GM12864 (cell line): ENCODE measurements at places on chromosomes 11 and 22.

DNA sequence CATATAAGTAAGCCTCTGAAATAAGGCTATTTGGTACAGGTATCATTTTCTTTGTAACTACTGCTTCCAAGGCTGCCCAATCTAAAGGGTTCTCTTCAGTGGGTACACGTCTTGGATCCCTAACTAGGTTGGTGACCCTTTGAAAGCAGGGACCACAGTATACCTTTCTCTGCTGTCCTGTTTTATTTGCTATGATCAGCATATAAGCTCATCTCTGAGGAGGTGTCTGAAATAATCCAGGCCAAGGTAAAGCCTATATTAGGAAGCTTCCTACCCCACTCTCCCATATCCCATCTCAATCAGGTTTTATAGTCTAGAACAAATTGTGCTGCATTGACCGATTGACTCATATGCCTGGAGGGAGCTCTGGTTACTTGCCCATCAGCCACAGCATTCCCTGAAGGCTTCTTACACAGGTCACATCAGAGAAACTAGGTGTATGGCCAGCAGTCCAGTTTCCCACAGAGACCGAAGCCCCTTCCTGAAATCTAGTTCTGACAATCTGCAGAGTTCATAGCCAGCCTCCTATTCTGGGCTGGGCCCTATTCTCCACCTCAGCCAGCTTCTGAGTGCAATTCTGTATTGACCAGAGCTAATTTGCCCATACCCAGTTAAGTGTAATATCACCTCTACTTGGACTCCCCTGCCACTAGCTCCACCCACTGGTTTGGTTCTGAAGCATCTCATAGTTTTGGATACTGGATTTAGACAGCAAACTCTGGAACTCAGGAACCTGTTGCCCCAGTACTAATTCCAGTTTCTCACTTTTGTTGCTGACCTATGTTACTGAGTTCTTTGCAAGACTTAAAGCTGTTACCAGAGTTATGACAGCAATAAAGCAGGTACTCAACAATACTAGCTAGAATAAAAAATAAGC, 62.1 kb upstream of the ARHGAP20 start:
- no peak for DNase-seq

DNA sequence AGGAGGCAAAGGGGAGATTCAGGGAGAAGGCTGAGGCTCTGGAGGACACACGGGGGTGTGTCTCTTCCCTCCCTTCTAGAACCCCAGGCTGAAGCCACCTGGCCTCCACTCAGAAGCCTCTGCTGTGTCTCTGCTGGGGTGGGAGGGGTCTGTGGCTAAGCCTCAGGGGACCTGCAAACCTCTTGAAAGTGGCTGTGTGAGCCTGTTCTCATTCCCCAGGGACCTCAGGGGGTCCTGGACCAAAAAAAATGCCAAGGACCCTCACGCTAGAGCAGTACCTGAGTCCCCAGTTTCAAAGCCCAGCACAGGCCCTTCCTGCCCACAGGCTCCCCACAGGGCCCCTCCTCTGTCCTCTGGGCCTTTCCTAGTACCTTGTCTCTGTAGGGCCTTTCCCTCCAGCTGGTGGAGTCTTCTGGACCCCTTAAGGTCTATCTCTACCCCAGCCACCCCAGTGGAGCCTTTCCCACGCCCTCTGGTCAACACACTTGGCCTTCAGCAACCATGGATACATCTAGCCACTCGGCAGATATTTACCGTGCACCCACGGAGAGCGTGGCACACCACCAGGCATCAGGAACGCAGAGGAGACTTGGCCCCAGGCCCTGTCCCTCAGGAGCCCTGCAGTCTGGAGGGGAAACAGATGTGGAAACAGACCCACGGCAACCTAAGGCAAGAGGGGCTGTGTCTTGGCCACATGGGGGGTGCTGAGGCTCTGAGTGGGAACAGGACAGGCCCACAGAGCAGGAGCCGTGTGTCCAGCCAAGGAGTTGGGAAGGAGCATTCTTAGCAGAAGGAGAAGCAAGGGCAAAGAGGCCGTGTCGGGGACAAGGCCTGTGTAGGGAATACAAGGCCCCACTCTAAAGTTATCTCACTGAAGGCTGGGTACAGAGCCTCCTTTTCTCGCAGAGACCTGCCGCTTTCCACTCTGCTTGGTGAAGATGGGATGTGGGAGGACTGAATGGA, 18.5 kb downstream of the PLA2G6 start:
- DNase-seq, result no peak

DNA sequence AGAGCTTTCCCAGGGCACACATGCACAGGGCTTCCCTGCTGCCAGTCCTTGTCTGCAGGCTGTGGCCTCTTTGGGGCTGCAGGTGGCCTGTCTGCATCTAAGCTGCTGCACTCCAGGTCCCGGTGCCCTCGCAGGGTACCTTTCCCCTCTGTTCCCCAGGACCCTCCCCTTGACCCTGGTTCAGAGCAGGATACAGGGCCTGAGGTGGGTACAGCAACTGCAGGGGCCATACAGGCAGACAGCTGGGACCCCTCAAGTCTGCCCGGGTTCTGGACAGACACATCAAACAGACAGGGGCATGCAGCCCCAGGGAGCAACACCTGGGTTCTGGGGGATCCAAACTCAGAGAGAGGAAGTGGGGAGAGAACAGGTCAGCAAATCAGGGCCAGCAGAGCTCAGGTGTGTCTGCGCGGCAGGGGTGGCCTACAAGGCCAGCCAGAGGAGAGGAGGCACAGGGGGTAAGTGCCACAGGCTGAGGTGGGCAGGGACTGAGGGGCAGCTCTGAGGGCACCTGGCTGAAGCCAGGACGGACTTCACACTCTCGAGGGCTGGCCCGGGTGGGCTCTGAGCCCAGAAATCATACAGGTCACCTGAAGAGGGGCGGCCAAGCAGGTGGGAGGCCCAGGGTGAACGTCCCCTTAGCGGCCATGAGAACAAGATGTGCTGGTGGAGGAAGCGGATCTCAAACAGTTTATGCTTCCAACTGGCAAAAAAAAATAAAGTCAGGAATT, 29.9 kb upstream of the COMT start:
- DNase-seq, result no peak

DNA sequence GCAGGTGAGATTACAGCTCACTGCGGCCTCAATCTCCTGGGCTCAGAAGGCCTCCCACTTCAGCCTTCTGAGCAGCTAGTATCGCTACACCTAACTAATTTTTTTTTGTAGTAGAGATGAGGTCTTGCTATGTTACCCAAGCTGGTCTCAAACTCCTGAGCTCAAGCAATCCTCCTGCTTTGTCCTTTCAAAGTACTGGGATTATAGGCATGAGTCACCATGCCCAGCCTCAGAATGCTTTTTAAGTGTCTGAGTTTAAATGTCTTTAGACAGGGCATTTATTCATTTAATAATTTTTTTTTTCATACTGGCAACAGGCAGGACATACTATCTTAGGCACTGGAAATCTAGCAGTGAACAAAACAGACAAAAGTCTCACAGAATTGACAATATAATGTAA, 27.7 kb downstream of the LRP4 start:
- no peak for DNase-seq

DNA sequence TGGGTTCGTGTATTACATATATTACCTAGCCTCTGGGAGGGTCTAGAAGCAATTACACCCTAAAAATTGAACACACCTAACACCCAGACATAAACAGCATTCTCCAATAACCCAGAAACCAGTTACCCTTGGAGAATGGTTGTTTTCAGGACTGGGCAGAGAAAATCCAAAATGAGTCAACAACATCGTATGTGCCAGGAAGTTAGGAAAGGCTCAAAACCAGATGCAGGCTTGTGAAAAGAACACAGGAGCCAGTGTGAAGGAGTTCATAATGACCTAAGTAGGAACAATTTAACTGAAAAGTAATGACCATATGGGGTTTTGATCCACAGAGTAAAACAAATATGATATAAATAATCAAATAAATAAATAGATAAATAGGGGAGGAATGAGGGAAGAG, 5.1 kb upstream of the CLPB start:
- DNase-seq, result no peak

GRCh38 chr11:84035645-84036044, 749.5 kb upstream of the CCDC90B start:
- no peak for DNase-seq

DNA sequence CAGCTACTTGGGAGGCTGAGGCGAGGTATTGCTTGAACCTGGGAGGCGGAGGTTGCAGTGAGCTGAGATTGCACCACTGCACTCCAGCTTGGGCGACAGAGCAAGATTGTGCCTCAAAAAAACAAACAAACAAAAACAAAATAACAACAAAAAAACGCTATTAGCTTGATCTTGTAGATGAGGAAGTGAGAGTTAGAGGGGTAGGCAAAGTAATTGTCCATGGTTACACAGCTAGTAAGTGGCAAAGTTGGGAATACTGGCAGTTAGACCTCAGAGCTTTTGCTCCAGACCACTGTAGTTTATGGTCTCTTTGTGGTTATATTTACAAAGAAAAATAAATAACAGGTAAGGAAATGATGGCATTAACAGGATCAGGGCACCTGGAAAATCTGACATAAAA, 15.1 kb downstream of the LDHC start:
- no peak for DNase-seq

DNA sequence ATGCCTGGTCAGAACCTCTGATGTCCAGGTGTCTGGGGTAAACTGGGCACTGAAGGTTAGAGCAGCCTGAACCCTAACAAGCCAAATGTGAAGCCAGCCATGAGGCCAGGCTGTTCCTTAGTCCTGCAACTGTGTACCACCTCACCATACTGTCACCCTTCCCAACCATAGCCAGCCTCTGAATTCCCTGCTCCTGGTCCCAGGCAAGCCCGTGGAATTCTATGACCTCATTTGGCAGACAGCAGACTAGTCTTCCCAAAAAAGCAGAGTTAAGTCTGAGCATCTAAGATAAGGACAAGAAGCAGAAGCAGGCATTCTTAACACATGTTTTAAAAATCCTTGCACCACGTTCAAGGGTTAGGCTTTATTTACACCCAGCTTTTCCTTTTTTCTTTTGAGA, 134.8 kb downstream of the C11orf58 start:
- DNase-seq, result no peak

GRCh38 chr11:62513626-62514025, 33.0 kb downstream of the AHNAK start:
- DNase-seq, result no peak

DNA sequence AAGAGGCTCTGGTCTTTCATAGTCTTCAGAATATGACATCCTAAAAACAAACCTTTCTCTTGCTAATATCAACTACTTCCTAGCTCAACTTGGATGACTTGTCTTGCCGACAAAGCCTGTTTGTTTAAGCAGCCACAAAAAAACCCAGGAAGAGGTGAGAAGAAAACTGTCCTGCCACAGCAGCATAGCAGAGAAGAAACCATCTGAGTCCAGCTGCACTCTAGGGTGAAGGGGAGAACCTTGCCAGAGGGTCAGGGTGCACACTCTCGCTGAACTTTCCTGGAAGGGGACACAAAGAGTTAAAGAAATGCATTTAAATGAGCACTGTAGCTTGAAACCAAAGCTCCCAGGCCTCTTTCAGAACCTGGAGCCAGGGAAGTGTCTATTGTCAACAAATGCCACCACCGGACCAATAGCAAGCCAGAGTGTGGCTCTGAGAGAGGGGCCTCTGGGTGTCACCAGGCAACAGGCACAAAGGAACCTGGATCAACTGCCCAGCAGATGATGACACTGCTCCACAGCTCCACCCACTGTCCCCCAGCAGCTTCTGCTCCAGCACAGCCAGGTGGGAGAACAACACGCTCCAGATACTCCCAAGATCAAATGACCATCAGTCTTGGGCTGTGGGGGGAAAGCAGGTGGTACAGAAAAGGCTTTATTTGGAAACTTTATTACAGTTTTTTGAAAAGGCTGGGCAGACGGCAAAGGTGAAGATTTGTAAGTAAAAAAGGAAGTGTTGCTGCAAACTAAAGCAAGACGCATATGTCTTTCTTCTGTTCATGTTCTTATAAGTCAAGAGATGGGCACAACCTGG, 105.7 kb downstream of the RASSF10 start:
- no peak for DNase-seq

- DNase-seq, result no peak
Measured at GRCh38 chr11:27207025-27207650, 155.9 kb downstream of the CCDC34 start.

- DNase-seq, result no peak
Measured at GRCh38 chr22:49853981-49854831, 562 bp downstream of the ZBED4 start.

GRCh38 chr11:103928040-103928801, 108.2 kb upstream of the DDI1 start:
- no peak for DNase-seq

DNA sequence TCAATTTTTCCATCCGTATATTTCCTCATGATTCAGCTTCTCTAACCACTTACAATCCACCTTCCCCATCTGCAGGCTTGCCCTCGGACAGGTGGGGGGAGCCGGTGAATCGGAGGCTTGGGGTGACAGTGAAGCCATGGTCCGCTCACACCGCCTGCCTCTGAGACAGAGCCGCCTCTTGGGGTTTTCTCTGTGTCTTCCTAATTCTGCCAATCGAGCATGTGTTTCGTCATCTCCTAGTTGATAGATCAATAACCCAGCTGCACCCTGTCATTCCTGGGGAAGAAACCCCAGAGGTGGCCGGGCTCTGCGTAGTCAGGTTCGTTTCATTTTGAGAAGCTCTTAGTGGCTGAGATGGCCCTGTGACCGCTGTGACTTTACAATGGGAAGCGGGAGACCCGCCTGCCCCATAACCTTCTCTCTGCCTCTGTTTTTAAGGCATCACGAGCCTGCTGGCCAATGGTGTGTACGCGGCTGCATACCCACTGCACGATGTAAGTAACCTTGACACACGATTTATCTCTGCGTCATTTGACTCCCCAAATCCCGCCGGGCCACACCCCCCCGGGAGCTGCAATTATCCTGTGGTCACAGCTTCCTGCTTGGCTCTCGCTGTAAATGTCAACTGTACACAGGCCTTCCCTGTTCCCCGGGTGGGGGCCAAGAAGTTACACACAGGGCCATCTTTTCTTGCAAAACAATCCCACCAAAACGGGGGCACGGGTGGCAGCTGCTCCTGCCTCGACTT, 33.3 kb downstream of the ANO1 start:
- DNase-seq, result no peak

- DNase-seq, result no peak
Measured at GRCh38 chr11:4957396-4957795, 1.9 kb upstream of the OR51A2 start.

- DNase-seq, result no peak
Measured at GRCh38 chr11:47616726-47617416, 22.7 kb upstream of the C1QTNF4 start.

GRCh38 chr11:108914981-108915380, 250.1 kb downstream of the DDX10 start:
- no peak for DNase-seq

DNA sequence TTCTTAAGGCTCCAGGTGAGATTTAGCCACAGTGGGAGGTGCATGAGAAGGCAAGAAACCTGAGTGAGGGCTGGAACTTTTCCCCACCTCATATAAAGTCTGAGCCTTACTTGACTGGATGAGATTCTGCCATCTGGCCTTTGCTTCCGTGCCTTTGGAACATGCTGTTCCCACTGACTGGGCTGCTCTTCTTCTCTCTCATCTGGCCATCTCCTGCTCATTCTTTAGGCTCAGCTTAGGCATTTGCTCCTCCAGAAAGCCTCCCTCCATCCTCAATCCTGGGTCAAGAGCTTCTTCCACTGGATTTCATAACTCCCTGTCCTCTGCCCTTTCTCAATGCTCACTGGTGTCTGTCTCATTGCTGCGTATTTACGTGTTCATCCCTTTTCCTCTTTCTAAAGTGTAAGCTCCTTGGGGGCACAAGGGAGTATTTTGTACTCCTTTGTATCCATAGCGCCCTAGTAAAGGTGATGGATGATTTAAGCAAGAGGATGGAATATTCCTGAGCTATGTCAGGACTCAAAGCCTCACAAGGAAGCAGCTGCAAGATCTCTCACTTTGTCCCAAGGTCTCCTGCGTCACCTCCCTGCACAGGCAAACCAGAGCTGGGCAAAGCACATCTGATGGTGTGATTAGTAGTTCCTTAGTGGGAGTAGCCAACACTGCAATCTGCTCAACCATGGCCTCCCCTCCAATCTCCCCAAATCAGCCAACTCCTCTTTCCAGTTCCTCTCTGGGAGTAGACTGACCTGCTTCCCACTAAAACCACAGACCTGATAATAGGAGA, 15.3 kb downstream of the HSPA8 start:
- DNase-seq, result no peak
